Fibroblast of skin of right quadriceps (primary cell): ENCODE measurements at places on chromosomes 3 and 15.

DNA sequence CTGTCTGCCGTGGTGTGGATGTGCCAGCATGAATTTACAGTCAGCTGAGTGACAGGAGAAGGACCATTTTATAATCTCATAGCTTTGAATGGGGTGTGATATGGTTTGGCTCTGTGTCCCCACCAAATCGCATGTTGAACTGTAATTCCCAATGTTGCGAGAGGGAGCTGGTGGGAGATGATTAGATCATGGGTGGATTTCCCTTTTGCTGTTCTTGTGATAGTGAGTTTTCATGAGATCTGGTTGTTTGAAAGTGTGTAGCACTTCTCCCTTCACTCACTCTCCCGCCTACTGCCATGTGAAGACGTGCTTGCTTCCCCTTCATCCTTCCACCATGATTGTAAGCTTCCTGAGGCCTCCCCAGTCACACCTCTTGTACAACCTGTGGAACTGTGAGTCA is 111.9 kb upstream of the CHD2 start:
- DNase-seq, result no peak

- no peak for DNase-seq
These were observed 4.4 kb downstream of the WDR73 start for GRCh38 chr15:84649706-84650105.

GRCh38 chr3:118577055-118577777 is 457.4 kb downstream of the IGSF11 start:
- DNase-seq, result no peak

DNA sequence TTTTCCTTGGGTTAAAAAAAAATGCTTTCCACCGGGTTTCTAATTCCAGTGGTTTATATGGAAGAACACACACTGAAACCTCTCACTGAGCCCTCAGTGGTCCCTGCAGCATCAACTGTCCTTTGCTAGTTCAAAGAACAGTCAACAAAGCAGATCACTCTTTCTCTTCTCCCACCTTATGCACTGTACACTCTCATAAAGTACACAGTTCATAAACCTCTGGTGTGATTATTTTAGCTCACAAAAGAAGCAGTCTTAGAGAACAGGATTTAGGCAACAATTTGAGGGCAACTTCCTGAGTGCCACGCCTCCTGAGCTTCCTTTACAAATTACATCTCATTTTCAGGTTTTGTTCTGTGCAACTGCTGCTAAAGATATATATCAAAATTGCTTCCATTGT is 728.4 kb upstream of the GOLIM4 start:
- no peak for DNase-seq

GRCh38 chr3:39021465-39022285 is 30.1 kb downstream of the SCN11A start:
- DNase-seq, result no peak

- DNase-seq, result no peak
These were observed 2.6 kb upstream of the HCLS1 start for GRCh38 chr3:121663171-121663847.

GRCh38 chr3:13519006-13519791 is 29.7 kb upstream of the FBLN2 start:
- DNase-seq, result no peak

- DNase-seq, result no peak
These were observed 44.0 kb downstream of the OTOL1 start for GRCh38 chr3:161540594-161540993.

GRCh38 chr3:142896201-142896755 is 7.4 kb upstream of the PCOLCE2 start:
- peak; percentile 78 for DNase-seq

- DNase-seq, result peak; percentile 21
These were observed 26.9 kb upstream of the MFSD1 start for GRCh38 chr3:158774965-158775364.

DNA sequence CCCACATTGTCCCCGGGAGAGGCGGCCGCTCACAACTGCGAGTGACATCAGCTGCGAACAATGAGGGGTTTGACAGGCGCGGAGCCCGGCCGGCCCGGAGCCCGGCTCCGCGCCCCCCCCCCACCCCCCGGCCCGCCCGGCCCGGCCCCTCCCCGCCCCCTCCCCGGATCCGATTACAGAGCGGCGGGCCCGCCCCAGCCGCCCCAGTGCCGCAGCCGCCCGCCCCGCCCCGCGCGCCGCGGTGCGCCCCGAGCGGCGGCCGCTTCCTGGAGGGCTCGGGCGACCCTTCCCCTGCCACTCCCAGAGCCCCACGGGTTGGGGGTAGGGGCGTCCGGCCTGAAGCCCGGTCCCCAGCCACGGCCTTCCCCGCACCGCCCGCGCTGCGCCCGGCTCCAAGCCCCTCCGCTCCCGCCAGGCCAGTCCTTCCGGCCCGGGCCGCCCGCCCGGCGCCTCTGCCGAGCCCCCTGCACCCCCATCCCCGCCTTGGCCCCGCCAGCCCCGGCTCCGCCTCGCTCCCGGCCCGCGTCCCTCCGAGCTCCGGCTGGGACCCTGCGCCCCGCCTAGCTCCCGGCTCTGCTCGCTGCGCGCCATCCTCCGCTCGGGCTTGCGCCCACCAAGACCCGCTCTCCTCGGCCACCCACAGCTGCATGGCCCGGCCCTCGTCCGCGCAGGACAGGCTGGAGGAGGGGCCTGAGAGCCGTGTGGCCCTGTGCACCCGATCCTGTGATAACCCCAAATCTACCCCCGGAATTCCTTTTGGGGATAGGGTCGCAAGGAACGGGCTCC is at the start of gene PCBP4:
Gene PCBP4 (minus strand): TSS at position 71 of the 786 bp plus-strand sequence. CDS start 6,214 bp downstream, outside the sequence.
- peak; percentile 60 for DNase-seq

GRCh38 chr3:148190441-148190990 is 507.2 kb upstream of the AGTR1 start:
- no peak for DNase-seq

- DNase-seq, result no peak
These were observed 6.2 kb downstream of the ZXDC start for GRCh38 chr3:126469479-126469878.

GRCh38 chr3:87363721-87364120 is 87.3 kb upstream of the POU1F1 start:
- DNase-seq, result no peak

GRCh38 chr15:61049028-61049427 is 180.1 kb downstream of the RORA start:
- peak; percentile 60 for DNase-seq

GRCh38 chr3:114231616-114232015 is 5.8 kb downstream of the ZNF80 start:
- no peak for DNase-seq

- DNase-seq, result no peak
These were observed 287.8 kb upstream of the GOLIM4 start for GRCh38 chr3:168383573-168383972.

DNA sequence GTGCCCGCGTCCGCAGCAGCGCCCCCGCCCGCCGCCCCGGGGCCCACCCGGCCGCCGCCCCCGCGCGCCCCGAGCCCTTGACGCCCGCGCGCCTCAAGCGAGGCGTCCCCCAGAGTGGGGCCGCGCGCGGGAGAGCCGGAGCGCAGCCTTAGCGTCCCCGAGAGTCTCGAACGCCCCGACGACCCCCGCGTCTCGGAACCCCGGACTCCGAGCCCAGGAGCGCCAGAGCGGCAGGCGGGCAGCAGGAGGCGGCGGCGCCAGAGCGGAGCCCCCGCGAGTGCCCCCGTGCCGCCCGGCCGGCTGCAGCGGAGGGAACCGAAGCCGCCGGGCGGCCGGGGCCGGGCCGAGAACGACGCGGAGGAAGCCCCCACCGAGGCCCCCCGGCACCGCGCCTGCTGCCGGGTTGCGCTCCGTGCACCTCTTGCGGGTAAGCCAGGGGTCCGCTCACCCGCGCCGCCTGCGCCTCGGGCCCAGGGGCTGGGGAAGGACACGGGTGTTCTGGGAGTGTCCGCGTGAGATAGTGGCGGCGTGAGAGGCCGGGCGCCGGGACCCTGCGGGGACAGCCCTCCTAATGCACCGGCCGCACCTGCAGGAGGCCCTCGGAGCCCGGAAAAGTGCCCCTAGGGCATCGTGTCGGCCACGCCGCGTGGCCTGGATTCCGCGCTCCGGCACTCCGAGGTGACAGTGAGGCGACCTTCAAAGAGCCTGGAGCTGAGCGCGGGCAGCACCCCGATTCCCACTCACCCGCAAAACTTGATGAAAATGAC is 52.0 kb upstream of the ULK4 start:
- DNase-seq, result no peak

GRCh38 chr3:73766599-73767381 is 142.0 kb upstream of the PDZRN3 start:
- DNase-seq, result peak; percentile 93

DNA sequence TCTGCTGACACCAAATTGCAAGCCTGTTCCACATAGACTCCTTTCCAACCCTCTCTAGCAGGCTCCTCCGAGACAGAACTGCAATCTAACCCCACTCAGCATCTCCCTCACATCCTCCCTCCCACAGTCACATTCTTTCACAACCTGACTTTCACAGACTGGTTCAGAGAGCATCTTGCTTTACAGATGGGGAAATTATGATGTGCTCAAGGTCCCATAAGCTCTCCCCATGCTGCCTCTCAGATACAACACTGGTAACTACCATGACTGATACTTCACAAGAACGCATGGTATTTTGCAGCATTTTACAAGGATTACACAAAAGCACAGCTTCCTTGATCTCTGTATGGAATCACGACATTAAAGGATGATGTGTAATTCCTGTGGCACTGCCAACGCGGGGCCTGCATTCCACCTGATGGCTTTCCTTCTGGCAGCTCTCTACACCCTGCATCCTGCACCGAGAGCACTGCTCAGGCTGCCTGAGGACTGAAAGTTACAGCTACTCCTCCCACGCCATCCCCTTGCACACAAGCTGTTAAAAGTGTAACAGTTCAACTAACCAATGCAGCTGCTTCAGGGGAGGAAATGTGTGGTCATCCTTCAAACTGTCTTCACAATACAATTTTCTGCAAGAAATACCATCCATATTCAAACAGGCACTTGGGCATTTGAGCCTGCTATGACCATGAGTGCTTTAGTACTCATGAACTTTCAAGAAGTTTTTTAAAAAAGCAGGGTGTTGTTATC is 27.6 kb downstream of the TBC1D2B start:
- peak; percentile 86 for DNase-seq

DNA sequence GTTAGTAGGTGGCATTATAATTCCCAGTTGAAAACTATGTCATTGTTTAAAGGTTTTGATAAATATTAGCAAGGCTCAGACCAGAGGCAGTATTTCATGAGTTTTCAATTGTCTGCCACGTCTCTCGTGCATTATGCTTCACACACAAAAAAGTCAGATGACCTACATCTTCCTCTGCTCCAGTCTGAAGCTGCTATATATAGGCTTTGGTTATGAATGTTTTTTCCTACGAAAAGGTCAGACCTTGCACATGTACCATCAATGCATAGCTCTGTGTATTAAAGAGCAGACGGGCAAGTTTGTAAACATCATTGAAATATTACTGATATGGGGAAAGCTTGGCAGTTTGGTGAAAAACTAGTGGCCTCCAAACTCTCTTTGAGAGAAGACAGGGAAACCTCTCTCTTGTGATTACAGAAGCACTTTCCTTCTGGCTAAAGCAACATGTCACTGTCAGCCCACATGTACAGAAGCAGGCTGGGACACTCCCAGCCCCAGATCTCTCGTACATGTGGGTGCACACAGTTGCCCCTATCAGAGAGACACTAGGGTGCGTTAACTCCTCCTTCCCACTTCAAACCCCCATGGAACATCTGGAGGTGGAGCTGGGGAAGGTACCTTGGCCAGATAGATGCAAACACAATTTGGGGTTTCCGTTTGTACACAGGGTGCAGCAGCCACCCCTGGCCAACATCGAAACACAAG is 184.0 kb upstream of the BCL6 start:
- no peak for DNase-seq

DNA sequence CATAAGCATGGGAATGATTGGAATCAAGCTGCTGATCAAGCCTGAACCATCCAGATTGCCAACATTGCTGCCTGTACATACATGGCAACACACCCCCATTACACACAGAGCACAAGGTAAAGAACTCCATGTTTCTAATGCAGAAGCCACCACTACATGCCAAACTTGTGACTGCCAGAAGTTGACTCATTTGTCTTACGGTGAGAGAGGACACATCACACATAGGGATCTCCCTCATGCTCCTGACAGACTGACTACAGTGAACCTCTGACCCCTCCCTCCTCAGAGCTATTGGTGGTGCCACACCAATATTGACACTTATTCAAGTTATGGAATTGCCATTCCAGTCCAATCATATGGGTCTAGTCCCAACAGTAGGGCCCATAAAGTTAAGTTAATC is 42.3 kb downstream of the EFHB start:
- DNase-seq, result peak; percentile 57

DNA sequence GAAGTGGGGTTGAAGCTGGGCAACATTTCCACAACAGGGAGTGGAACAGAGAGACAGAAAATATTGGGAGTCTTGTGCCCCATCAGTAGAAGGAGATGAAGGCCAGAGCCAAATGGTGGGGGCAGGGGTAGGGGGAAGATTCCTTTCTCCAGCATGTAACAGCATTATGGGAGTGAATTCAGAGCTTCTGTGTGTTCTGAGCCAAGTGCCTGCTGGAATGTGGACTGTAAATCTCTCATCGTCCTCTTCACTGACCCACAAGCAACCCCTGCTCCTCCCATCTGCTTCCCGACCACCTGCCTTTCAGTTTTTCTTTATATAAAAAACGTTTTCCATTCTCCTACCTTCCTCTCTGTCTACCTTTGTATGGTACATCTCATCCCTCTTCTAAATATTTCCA is 344.2 kb upstream of the TPRG1 start:
- DNase-seq, result peak; percentile 51

DNA sequence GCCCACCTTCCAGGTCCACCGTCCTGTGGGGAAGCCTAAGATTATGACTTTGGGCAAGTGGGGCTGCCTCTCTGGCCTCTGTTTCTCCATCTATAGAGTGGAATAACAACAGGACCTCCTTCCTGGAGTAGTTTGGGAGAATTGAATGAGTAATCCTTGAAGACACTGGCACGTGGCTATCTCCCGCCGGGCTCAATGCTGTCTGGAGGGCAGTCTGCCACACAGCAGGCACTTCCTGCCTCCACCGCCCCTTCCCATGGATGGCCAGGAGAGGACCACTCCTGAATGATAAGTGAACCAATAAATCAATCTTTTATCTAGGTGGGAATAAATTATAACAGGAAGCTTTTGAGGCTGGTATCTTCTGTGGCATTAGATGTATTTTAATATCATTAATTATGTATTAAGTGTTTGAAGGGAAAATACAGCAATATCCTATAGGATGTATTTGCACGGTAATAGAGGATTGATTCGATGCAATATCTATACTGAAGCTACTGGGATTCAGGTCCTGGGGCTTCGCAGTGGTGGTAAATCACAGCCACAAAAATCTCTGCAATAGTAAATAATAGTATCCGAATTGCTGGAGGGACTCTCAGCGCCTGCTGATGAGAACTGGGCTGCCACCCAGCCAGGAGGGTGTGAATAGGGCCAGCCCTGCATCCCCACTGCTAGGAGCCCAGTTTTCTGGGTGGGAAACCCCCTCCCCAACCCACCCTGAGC is 15.9 kb downstream of the MEGF11 start:
- DNase-seq, result no peak

- peak; percentile 14 for DNase-seq
These were observed 3.1 kb upstream of the NR1I2 start for GRCh38 chr3:119778811-119779210.

- no peak for DNase-seq
These were observed 40.2 kb upstream of the CLRN1 start for GRCh38 chr3:151012753-151013152.
